ENCODE measurements at places on chromosomes 7 and 10. TPM values are rescaled to one million over a fixed set of nuclear protein-coding genes. Genes with fewer than 3 reads are reported as not detected.

The HABP2 gene
- total RNA-seq, result 0.14 TPM

The SCRN1 gene
- 49.7 TPM for total RNA-seq

The IQCE gene
- 12.2 TPM for total RNA-seq

The LAMB4 gene
- total RNA-seq, result 0.19 TPM

The HOXA2 gene
- 0.70 TPM for total RNA-seq

Data from A549 treated with dexamethasone at 1 μM for 4 hours (cell line).